ENCODE measurements at places on chromosomes 1 and 21. TPM values are rescaled to one million over a fixed set of nuclear protein-coding genes. Genes with fewer than 3 reads are reported as not detected.

OMA1 gene
- total RNA-seq: 27.2 TPM

PTPN7 gene
- total RNA-seq: 2.2 TPM

KPRP gene
- not detected for total RNA-seq

TCEA3 gene
- 20.4 TPM for total RNA-seq

TTC39A gene
- total RNA-seq: 0.81 TPM

PGLYRP3 gene
- total RNA-seq: not detected

MYOM3 gene
- 0.83 TPM for total RNA-seq

KCNK1 gene
- total RNA-seq: 6.3 TPM

TDRD5 gene
- total RNA-seq: not detected

HNRNPCL2 gene
- total RNA-seq: not detected

DNA sequence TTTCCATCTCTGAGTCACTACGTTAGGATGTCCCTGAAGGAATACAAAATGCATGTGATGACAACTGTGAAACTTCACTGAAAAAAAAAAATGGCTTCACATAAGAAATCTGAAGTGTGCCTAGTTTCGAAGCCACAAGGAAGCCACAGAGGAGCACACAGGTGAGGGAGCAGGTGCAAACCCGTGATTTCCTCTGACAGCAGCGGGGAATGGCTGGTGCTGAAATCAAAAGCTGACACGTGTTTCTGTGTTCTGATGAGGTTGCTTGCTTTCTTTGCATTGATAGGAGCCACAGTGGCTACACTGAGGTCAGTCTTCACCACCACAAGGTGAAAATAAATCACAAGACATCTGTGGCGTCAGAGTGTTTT is 105.7 kb upstream of the TLR5 start:
- no peak for DNase-seq

DNA sequence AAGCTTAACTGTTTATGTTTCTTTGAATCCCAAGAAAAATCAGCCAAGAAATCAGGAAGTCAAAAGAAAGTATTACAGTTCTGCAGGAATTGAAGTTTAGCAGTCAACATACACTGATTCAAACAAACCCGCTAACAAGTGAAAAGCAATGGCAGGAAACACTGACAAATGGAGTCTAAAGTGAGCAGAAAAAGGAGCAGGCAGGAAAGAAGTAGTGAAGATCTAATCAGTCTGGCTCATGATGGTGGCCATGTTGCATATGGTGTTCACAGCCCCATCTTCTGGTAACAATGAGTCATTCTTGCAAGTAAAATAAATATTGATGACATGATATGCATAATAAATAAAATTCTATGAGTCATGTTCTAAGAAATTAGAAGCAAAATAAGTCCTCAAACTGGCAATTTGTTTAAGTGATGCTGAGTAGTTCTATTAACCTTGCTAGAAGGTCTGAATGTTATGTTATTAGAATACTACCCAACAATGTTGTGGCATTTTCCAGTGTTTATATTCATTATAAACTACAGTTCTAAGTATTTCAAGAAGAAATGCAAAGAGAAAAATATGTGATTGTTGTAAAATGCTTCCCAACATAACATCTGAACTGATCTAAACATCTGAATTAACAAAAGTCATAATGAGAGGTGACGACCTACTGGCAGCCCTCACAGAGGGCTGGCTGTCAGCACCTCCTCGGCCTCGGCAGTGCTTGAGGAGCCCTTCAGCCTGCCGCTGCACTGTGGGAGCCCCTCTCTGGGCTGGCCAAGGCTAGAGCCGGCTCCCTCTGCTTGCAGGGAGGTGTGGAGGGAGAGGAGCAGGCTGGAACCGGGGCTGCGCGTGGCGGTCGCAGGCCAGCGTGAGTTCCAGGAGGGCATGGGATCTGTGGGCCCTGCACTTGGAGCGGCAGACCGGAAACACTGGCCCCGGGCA is 5.7 kb upstream of the ACBD6 start:
- DNase-seq: no peak

DNA sequence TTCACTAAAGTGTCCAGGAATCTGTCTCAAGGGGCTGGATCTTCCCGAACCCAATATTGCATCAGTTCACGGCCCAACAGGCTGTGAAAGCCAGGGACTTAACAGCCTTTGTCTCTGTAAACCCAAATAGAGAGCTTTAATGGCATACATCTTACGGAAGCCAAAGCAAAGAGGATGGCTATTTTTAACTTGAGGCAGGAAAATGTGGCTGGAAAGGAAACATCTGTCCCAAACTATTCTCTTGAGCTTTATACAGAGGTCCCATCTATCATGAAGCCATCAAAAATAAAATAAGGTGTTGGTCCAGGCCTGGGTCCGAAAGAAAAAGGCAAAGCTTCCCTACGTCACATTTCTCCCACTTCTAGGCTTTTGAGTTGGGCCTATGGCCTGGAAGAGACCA is 7.7 kb upstream of the CD34 start:
- no peak for DNase-seq

- DNase-seq: no peak
Measured at GRCh38 chr1:171140956-171141687, 44.0 kb upstream of the FMO2 start.

GRCh38 chr1:22654692-22655091 is 1.7 kb downstream of the C1QB start:
- no peak for DNase-seq

- no peak for DNase-seq
Measured at GRCh38 chr1:85313888-85314696, 37.7 kb upstream of the BCL10 start.

DNA sequence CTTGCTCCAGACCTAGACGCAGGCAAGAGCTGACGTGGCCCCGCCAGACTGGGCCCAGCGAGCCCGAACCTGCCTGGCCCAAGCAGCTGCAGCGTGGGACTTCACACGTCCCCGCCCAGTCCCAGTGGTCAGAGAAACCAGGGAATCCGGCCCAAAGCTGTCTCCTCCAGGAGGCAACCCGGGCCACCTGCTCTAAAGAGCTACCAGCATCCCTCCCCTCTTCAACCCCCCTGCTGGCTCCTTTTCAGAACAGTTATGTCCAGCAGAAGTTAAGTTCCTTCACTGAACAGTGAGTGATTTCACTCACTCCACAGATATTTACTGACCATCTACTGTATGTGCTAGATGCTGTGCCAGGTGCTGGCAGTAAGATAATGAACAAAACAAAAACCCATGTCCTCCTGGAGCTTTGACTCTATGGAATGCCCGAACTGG is 2.1 kb upstream of the EFNA1 start:
- no peak for DNase-seq

DNA sequence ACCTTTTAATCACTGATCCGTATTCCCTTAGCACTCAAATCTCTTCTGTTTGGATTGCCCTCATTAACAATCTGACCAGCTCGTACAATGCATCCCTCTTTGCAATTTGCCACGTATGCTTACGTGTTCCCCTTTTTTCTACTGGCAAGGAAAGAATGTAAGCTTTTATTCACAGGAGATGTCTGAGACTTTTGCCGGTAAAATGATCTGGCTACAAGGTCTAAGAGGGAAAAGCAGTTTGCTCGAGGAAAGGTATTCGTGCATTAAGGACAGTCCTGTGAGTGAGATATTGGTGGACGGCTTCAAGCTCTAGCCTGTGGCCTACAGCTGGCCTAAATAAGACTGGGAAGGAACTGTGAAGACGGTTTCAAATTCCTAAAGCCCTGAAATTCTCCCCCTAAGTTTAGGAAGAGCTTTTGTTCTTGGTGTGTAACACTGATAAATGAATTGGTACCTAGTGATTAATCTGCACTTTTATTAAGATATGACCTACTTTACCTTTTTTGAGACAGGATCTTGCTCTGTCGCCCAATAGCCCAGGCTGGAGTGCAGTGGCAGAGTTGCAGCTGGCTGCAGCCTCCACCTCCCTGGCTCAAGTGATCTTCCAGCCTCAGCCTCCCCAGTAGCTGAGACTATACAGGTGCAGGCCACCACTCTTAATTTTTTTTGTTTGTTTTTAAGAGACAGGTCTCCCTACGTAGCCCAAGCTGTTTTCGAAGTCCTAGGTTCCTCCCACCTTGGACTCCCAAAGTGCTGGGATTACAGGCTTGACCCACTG is 895 bp upstream of the UBR4 start:
- DNase-seq: no peak

DNA sequence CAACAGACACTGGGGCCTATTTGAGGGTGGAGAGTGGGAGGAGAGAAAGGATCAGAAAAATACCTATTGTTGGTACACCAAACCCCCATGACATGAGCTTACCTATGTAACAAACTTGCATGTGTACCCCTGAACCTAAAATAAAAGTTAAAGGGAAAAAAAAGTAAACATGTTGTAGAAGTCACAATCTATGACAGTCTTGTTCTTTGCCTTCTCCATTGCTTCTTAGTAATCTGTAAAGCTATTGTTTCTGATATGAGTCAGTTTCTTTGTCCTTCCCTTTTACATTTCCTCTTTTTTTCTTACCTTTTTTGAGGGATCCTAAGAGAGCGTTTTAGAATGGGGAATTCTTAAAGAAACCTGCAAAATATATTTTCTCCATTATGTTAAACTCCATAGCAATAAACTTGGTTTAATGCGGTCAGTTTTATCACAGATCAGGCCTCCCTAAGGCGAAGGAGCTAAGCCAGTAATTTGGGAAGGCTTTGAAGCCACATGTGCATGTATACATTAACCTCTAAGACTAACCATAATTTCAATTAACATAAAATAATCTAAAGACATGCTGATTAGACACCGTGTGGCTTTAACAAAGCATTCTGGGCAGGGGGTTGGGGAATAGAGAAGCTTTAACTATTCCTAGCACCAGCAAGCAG is 77.8 kb upstream of the C1orf105 start:
- no peak for DNase-seq

GRCh38 chr1:16143566-16144324 is 12.1 kb downstream of the EPHA2 start:
- no peak for DNase-seq

- no peak for DNase-seq
Measured at GRCh38 chr1:179599623-179600249, 8.1 kb downstream of the TDRD5 start.

DNA sequence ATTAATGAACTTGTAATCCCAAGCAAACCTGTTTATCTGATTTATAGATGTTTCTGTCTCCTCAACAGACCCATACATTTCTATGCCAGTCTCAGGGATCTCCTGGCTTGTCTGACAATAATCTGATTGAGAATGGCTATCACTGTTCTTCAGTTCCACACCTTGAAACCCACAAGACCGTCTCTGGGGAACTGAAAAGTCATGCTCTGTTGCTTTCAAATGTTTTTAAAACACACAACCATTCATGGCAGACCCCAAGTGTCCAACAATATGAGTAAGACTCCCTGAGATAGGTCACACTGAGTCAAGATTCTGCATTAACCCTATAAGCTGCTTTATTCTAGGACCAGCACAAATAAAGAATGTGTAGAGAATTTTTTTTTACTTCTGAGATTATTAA is 611.2 kb upstream of the PLXNA2 start:
- no peak for DNase-seq

DNA sequence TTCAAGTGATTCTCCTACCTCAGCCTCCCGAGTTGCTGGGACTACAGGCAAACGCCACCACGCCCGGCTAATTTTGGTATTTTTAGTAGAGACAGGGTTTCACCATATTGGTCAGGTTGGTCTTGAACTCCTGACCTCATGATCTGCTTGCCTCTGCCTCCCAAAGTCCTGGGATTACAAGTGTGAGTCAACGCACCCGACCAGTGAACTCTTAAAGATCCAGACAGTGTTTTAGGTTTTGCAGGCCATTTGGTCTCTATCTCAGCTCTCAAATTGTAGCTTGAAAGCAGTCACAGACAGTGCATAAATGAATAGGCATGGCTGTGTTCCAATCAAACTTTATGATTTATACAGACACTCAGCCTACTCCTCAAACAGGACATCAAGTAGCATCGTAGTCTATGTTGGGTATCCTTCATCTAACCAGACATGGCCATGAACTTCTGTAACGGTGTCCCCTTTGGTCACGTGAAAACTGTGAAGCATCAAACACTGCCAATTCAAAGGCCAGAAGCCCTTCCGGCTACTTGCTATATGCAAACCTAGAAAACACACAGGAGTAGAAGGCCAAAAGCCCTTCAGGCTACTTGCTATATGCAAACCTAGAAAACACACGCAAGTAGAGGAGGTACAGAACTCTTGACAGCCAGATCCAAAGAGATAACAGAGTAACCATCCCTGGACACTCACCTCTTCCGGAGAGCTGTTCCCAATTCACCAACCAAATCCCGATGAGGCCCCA is 3.1 kb downstream of the FUCA1 start:
- DNase-seq: no peak

GRCh38 chr1:197526736-197527371 is 248.4 kb downstream of the DENND1B start:
- no peak for DNase-seq

DNA sequence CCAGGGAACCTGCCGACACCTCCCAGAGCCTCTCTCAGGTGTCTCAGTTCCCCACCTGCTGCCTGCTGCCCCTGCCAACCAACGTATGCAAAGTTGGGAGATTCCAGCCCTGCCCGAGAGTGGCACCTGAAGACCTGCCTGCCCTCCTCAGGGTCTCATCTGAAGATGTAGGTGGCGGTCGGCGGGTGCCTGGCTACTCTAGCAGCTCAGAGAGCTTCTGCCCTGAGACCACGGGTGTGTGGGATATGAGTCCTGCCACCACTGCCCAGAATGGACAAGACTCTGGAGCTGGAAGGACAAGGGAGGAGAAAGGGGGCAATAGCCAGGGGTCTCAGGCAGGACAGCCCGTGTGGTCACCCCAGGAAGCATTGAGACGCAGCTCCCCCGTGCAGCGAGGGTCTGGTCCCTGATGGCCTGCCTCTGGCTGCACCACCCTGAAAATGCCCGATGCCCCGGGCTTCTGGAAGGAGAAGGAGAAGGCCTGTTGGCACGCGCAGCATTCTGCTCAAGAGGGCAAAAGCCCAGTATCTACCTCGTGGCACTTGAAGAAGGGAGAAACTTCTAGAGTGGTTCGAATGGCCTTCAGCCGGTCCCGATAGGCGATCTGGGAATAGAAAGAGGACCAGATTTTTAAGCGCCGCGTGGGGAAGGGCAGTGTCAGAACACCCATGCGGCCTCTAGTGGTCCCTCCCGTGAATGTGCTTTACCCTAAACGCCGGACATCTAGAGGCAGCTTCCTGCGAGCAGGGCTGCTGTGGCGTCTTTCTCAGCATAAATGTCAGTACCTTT is 88.8 kb downstream of the STUM start:
- DNase-seq: peak; percentile 87

DNA sequence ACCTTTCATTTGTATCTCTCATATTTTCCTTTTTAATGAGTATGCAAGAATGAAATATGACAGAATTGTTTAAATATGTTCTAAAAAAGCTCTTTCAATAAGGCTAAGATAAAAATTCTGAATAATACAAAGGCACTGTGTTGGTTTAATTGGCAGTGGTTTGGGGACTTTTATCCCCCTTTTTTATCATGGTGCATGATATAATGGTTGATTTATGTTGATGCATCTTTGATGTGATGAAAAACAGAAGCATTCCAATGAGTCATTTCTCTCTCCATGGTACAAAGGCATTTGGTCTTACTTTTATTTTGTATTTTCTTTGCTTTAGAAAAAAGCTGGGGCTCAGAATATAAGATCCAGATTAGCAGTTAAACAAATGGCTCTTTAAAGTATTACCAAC is 127.2 kb upstream of the GREM2 start:
- no peak for DNase-seq

DNA sequence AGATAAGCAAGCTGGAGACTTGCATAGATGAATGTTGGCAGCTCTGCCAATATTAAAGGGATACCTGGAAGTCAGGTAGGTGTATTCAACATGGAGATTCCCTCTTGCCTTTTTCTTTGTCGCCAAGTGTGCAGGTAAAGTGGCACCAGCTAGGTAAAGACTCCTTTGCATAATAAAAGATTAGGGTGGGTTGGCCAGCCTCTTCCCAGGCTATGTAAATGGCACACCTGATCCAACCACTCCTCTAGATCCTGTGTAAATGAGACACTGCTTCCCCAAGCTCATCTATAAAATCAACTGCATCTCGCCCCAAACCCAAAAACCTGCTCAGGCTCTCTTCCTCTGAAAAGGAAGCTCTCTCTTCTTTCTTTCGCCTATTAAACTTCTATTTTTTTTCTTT is 100.8 kb upstream of the DSCAM start:
- DNase-seq: no peak

Data from posterior vena cava (tissue), 2 donors.